ENCODE measurements at places on chromosomes 4 and X. TPM values are rescaled to one million over a fixed set of nuclear protein-coding genes. Genes with fewer than 3 reads are reported as not detected.

Gene SYNPO2
- total RNA-seq: 3.6 TPM

Gene P2RY10
- total RNA-seq: not detected

Gene PRRG1
- 6.3 TPM for total RNA-seq

Gene DSPP
- total RNA-seq: not detected

Gene HERC3
- 12.3 TPM for total RNA-seq

Gene RBMXL3
- not detected for total RNA-seq

Gene COL4A5
- total RNA-seq: 2.9 TPM

Gene KLHL15
- 5.7 TPM for total RNA-seq

Gene EFHC2
- total RNA-seq: 0.10 TPM

Gene KLF8
- 0.58 TPM for total RNA-seq

Gene DMP1
- total RNA-seq: not detected

Gene SPON2
- total RNA-seq: 54.3 TPM

GRCh38 chrX:135191838-135192237, 20.6 kb upstream of the CT55 start:
- DNase-seq: no peak

- DNase-seq: no peak
Measured at GRCh38 chr4:8664976-8665375, 72.4 kb downstream of the CPZ start.

GRCh38 chr4:112172180-112172579, 26.9 kb downstream of the FAM241A start:
- DNase-seq: no peak

GRCh38 chr4:176188654-176189053, 6.7 kb downstream of the SPATA4 start:
- DNase-seq: no peak

DNA sequence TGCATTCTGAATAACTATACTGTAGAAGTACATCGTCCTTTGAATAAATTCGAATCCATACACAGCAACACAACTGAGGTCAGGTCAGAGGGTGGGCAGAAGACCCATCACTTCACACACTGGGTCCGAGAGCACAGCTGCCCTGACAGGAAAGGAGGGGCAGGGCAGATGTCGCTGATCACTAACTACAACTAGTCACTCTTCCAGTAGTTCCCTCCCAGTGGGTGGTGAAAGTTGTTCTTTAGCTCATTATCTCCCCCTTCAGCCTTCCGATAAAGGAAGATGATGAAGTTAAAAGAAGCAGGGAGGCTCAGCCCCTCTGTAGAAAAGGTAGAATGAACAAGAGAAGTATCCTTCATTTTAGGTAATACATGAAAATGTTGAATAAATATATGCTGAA, 278.9 kb downstream of the INPP4B start:
- DNase-seq: no peak

- DNase-seq: no peak
Measured at GRCh38 chrX:63470506-63470905, 119.4 kb upstream of the SPIN4 start.

GRCh38 chr4:39759569-39759968, 61.6 kb downstream of the UBE2K start:
- DNase-seq: no peak

- DNase-seq: no peak
Measured at GRCh38 chr4:102574317-102574716, 73.2 kb downstream of the NFKB1 start.

DNA sequence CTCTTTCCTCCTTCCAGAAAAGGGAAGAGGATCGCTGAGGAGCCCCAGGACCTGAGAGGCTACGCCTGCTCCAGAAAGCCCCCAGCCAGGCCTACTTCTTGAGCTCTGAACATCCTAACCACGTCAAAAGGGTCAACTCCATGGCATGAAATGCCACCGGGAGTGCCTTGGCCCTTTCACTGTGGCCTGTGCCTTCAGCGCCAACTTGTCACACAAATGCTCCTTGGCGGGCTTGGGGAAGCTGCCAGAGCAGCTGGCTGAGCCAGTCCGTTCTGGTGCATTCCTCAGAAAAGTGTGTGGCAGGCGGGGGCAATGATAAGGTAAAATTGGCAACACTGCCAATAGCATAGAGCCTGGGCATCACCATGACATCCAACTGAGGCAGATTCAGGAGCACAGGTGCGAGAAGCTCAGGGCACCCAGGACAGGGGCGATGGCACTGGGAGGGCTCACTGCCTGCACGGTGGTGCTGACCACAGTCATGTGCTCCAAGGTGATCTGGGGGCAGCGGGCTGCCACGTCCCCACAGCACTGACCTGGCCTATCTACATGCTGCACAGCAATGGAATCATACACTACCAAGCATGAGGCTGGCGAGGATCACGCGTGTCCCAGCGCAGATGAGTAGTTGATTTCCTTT, 12.1 kb upstream of the TREX2 start:
- no peak for DNase-seq

DNA sequence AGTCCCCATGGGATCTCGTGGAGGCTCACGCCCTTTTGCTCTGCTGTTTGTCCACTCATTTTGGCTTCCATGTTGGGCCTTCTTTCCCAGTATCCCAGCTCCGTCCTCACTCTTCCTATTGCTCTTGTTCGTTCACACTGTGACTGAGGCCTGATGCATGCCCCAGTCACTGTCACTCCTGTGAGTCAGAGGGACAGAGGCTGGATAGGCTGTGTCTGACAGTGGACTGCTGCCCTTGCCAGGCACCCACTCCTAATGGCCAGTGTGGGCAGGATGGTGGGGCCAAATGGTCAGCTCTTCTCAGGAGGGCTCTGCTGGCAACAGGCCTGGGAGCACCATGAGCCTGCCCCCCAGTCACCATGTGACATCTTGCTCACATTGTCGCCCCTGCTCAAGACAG, 40.0 kb downstream of the HADH start:
- DNase-seq: no peak

GRCh38 chr4:139175646-139176301, 1.2 kb downstream of the ELF2 start:
- no peak for DNase-seq

DNA sequence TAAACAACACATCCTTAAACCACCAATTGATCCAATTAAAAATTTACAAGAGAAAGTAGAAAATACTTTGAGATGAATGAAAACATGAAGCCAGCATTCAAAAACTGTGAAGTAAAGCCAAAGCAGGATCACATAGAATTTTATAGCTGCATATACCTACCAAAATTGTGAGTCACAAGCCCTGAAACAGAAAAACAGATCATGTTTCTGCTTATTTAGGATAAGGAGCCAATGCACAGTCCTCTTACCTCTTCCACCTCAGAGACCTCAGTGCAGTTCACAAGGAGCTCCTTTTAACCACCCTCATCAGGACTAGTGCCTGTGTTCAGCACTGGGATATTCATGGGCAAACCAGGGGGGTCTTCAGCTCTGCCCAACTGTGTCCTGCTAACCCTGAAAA, 386.7 kb downstream of the TECRL start:
- no peak for DNase-seq

DNA sequence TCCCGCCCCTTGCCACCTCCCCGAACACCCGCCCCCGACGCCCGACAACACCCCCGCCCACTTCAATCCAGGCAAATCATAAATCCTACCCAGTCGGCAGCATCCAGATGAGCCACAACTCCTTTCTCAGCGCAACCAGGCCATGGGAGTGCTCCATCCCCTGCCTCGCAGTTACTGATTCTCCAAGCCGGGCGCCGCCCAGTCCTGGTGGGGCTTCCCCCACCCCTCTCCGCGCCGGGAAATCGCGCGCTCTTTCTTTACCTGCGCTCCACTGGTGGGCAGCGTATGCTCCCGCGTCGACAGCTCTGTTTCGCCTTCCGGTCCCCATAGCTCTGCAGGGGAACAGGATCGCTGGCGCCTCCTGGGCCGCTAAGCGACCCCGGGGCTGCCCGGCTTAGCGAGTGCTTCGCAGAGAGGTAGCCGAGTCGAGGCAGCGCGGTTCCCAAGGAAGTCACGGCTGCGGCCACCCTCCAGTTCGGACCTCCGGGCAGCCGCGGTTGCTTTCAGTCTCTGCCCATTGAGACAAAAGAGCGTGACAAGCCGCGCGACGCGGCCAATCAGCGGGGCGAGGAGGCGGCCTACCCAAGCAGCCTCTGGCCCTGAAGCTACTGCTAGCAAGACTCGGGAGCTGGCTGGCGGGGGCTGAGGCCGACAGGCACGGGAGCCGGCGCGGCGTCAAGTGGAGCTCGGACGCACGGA, 43.7 kb upstream of the TMSB15B start:
- no peak for DNase-seq

DNA sequence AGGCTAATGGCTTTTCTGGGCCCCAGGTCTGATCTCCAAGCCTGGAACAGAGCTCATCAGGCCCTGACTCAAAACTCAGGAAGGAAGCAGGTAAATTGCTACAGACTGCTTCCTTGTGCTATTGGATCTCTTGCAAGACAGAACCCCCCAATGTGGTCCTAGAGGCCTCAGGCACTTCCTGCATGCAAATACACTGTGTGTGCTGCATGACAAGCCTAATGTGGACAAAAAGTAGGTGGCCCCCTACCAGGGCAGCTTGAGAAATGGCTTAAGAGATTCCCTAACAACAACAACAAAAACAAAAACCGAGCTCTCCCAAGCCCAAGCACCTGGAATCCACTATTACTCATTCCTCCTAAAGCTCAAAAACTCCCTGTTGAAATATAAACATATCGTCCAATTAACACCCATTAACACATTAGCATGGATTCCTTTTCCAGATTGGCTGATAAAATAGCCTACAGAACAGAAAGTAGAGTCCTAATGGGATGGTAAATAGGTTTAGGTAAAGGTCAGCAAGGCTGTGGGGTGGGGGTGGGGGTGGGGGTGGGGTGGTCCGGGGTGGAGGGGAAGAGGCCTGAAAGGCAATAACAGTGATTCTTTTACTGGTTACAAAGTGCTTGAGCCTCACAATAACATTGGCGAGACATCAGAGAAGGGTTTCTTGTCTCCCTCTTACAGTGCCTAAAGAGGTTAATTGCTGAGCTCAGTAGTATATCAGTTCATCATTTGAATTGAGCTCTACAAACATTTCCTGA, 24.1 kb upstream of the FGF16 start:
- DNase-seq: no peak

- DNase-seq: no peak
Measured at GRCh38 chrX:68695206-68695845, 47.9 kb downstream of the STARD8 start.

DNA sequence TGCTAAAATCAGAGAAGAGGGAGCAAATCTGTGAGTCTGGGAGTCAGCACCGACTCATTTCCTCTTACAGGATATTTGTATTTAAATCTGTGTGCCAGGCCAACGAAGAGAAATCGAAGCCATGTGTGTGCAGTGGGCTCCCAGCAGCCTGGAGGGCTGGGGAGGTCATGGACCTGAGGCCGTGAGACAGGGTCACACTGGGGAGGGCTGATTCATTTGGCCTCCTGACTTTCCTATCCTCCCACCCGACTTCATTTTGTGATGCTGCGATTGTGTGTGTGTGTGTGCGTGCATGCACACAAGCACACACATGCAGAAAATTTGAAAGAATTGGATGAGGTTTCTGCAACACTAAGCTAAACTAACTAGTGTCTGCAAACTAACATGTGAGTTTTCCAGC, 48.7 kb upstream of the STX18 start:
- no peak for DNase-seq

- no peak for DNase-seq
Measured at GRCh38 chrX:10649265-10649664, 28.9 kb upstream of the MID1 start.

- DNase-seq: no peak
Measured at GRCh38 chr4:161696944-161697343, 466.9 kb downstream of the FSTL5 start.

- DNase-seq: no peak
Measured at GRCh38 chr4:163344147-163345125, 744 bp downstream of the NPY5R start.

DNA sequence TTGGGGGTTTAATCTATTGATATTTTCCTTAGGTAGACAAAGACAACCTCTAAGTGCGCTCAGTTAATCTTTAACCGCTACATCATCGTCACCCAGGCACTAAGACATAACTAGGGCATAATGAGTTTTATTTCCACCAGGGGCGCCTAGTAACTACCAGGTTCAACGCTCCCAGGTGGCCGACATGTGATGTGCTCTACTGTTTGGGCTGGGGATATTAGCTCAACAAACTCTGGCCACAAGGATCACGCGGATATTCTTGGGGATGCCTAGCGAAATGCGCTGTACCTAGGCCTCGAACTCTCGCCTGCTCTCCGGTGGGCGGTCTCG, 915 bp upstream of the RAB33B start:
- peak; percentile 81 for DNase-seq

DNA sequence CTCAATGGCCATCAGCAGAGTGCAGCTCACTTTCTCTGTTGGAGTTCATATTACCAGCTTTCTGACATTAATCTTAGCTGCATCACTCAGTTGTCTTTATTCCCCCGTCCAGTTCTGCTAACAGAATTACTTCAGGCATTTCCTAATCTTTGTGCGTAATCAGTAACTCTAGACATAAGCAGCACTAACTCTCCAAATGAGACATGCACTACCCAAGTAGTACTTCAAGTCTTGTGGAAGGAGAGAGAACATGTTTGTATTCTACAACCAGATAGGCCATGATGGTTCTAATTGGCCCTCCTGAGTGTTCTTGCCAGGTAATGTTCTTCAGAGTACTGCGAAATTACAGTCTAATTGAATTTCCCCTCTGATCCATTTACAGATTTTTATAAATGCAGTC, 448.5 kb upstream of the RPS6KA3 start:
- no peak for DNase-seq

- no peak for DNase-seq
Measured at GRCh38 chrX:115560211-115560977, 580 bp upstream of the PLS3 start.

- DNase-seq: no peak
Measured at GRCh38 chrX:46477435-46477834, 67.8 kb downstream of the ZNF674 start.

DNA sequence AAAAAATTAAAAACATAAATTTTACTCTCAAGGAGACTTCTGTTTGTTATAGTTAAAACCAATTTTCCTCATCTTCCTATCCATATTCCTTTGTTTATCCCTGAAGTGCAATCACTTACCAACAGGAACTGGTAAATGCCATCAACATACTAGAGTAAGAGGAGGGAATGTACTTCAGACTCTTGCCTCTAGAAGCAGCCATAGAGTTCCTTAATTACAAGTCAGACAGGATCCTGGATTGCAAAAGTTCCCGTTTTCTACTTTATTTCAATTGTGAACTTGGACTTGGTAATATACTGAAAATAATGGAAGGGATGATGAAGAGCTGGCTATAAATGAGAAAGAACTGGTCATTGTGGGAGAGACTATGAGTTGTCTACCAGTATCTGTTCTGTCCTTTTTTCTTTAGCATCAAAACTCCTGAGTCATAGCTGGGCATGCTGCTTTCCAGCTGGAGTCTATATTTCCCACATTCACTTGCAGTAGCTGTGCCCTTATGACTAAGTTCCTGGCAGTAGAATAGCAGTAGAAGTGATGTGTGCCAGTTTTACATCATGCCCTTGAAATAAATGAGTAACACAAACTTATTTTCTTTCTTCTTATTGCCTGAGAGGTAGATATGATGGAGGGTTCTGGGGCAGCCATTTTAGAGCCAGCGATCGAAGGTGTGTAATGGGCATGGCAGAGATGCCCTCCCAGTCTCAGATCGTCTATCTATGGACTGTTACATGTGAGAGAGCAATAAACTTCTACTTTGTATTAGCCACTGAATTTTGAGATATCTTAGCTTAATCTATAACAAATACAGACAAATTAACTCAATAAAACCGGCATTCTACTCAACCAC, 26.8 kb upstream of the SPARCL1 start:
- DNase-seq: no peak
